PC-3 (cell line): ENCODE measurements at places on chromosomes 11 and 22.
A peak's percentile ranks its signal among the peaks of the same experiment; 100 is the strongest.

DNA sequence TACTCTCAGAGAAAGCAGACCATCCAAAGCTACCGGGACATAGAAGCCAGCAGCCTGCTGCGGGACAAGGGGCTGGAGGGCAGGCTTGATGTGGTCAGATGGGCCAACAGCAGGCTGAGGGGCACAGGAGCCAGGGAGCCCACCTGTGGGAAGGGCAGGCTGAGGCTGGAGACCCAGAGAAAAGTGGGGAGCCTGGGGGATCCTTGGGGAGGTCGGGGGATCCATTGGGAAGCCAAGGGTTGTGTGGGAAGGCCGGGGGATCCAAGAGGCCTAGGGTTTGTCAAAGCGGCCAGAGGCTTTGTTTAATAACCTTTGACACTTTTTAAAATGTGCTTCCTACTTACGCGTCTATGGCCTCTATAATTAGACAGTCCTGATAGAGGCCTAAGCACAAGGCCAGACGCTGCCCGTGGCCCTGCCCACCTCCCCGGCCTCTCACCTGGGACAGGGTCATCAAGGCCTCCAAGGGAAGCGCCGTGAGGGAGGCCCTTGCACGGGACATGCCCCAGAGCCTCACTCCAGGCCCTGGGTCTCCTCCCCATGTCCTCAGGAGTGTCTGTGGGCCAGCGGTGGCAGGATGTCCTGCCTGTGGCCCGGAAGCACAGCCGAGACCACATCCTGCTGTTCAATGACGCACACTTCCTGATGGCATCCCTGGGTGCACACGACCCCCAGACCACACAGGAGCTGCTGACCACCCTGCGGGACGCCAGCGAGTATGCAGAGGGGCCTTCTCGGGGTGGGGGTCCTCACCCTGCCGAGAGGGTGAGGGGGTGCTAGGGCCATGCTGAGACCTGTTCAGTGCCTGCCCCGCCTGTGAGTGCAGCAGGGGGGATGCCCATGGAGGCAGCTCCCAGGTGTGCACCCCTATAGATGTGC lies 8.6 kb upstream of the GTSE1 start:
- DNase-seq, result no peak

DNA sequence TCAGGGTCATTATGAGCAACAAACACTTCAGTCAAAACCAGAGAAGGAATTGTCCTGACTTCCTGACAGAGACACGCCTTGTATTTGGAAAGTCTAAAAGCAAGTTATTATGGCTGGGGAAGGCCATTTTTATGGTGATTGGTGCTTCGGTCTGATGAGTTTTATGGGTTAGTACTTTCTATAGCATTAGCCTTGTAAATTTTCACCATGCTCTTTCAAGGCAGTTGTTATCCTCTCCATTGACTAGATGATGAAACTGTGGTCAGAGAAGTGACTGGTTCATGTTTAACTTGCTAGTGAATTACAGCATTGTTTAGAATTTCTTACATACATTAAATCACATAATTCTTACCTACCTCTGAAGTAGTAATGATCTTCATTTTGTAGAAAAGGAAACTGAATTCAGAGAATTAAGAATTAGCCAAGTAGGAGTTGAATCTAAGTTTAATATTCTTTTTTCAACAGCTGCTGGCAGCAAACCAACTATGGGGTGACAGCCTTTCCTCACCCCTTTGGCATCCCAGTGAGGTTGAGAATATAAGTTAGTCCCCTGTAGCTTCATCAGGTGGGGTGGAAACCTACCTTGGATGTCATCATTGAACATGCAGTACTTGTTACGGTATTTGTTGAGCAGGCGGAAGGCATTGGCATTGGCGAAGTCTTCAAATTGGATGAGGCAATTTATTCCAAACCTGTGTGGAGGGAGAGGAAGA lies 90.0 kb downstream of the CCDC81 start:
- DNase-seq, result peak; percentile 60

DNA sequence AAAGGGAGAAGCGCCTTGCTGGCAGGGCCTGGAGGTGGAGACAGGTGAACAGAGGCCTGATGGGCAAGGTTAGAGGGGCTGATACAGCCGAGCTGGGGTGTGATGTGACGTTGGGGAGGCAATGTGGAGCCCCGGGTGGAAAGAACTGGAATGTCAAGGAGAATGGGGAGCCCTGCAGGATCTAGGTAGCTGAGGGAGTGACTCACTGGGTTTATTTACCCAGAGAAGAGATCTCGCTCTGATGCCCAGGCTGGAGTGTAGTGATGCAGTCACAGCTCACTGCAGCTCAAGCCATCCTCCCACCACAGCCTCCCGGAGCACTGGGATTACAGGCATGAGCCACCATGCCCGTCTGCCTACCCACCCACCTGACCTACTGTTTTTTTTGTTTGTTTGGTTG lies 1.9 kb upstream of the CYB5R3 start:
- DNase-seq, result peak; percentile 50

- no peak for DNase-seq
Observed at GRCh38 chr11:36628765-36629244, 30.8 kb upstream of the RAG2 start.

DNA sequence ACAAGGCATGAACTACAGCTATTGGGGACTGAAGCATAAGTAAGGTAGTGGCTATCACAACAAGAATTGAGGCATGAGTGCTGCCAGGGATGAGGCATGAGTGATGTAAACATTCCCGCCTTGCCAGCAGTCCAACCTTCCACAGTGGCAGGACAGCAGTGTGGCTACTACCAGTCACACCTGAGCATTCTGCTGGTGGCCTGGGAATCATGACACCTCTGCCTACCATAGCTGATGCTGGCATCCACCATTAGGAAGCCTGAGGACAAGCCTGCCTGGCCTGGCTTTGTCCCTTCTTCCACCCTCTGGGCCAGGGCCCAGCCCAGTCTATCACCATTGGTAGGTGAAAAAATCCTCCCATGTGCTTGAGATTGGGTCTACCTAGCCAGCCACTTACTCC lies 712.8 kb upstream of the CCDC90B start:
- no peak for DNase-seq

GRCh38 chr11:76669901-76670484 lies 554 bp downstream of the LRRC32 start:
- DNase-seq, result no peak

DNA sequence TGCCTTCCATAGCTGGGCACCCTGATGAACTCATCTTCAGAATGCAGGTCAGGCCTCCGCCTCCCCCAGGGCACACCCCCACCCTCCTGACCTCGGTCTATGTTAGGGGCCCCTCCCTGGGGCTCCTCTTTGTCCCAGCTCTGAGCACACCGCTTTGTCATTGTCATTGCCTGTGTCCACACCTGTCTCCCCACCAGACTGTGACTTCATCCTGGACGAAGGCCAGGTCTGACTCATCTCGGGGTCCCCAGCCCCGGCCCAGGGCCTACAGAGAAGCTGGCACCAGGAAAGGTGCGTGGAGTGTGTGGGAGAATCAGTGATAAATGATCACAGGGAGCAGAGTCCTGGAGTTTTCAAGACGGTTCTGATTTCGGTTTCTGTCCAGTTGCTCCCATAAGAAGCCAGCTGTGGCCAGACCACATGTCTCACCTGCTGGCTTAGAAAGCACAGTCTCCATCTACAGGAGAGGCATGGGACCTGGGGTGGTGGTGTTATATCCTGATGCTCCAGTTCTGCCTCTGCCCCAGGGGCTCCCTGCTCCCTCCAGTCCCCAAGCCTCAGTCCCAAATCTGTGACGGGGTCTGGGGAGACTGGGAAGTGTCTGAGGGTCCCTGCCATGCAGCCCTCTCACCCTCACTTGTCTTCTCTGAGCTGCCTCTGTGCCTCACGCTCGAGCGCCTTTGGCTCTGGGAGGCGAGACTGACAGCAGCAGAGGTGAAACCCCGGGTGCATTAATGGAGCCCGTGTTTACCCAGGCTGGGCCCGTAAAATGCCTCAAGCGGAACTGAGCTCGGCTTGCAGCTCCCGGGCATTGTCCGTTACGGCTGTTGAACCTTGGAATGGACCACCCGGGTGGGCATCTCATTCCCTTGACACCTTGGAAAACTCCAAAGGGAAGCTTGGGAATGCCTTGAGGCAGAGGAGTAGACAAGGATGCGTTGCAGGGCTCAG lies 85.5 kb upstream of the WNT11 start:
- peak; percentile 41 for DNase-seq

- DNase-seq, result no peak
Observed at GRCh38 chr11:45390407-45390806, 104.3 kb upstream of the SYT13 start.

DNA sequence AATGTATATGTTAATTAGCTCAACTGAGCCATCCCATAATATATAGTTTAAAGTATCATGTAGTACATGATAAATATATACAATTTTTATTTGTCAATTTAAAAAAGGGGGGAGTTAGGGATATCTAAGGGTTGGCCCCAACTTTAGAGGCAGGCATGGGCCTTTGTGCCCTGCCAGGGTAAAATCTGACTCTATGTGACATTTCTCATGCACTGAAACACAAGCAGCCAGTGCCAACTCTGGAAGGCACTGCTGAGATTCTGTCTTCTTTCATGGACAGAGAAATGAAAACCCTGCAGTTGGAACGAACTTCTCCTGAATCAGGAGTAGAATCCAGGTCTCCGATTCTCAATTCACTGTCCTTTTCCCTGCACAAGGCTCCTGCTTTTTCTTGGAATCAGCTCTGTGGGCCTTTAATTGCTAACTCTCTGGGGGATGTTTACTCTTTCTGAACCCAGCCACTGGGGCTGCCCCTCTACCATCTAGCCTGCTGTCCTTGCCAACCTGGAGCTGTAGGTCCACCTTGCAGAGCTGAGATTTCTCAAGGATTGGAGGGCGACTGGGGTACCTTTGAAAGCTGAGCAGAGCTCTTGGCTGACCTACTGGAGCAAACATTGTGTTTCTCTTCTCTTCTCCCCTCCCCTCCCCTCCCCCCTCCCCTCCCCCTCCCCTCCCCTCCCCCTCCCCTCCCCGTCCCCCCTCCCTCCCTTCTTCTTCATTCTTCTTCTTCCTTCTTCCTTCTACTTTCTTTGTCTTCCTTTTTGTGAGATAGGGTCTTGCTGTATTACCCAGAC lies 26.7 kb downstream of the SLC5A1 start:
- DNase-seq, result no peak

GRCh38 chr22:36644333-36644757 lies 59.2 kb downstream of the CACNG2 start:
- DNase-seq, result peak; percentile 94

DNA sequence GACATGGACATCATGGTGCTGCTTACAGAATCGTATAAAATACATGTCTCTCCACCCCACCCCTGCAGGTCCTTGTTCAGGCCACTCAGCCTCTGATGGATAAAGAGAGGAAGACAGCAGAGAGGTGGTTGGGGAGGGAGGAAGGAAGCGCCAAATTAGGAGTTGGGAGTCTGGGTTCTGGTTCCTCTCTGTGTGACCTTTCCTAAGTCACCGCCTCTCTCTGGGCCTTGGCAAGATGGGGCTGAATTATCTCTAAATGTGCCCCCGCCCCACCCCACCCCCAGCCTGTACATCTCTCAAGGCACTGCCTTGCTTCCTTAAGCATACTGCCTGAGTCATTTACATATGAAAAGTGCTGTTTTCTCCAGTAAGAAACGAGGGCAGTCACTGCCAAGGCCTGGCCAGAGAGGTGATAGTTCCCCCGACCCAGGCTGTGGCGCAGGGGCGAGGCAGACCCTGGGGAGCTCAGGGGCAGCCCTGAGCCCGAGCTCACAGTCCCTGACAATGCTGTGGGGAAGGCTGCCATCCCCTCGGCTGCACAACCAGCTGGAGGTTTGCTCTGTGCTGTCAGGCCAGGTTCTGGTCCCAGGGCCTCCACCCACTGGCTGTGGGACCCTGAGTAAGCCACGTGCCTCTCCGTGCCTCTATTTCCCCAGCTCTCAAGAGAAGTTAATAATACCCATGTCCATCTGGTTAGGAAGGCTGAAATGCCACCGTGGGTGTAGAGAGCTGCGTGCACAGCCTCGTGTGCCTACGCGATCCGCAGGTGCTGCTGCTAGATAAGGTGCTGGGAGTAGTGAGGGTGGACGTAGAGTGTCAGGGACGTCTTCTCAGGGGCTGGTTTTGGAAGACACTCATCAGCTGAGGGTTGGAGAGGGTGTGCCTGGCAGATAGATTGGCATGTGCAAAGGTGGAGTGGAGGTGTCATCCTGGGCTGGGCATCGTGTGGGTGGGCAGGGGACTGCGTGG lies 55.3 kb downstream of the CACNA1I start:
- no peak for DNase-seq

DNA sequence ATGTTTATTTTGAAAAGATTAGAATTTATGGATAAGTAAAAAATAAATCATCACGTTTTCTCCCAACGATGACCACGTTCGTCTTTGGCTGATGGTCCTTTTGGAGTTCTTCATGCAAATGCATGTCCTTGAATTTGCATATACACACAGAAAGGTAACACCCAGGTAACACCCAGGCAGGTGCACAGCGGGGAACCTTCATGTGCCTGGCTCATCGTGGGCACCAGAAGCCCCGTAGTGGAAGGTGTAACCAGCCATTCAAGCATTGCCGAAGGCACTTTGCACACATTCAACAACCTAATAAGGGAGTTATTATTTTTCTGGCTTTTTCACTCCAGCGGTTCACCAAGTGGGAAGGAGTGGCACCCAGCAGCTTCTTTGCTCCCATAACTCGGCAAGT lies 404.6 kb downstream of the TBC1D22A start:
- no peak for DNase-seq

DNA sequence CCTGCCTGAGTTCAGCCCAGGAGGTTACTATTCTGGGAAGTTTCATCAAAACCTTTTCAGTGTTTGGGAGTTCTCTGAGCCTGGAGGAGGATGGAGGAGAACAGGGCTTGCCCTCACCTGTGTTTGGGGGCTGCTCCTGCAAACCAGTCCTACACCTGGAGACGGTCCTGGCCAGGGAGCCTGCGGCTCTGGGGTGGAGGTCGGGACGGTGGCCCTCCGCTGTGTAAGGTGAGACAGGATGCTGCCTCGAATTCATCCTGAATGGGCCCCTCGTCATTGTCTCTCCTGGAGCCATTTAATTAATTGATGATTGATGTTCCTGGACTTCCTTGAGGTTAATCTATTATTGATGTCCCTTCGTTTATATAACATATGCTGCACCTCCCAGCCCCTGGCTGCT lies 6.3 kb downstream of the DAGLA start:
- no peak for DNase-seq

- no peak for DNase-seq
Observed at GRCh38 chr22:38674888-38675287, 6.9 kb upstream of the TOMM22 start.

DNA sequence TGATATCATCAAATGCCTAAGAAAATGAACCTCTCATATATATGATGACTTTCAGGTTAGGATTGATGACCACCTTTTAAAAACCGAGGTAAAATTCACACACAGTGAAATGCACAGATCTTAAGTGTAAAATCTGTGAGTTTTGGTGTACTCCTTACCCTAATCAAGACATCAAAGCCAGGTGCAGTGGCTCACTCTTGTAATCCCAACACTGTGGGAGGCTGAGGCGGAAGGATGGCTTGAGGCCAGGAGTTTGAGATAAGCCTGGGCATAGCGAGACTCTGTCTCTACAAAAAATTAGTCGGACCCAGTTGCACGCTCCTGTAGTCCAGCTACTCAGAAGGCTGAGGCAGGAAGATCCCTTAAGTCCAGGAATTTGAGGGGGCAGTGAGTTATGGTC lies 140.4 kb downstream of the UVRAG start:
- DNase-seq, result no peak
